Uterus (tissue), 4 donors: ENCODE measurements at places on chromosomes 16 and 17. TPM values are rescaled to one million over a fixed set of nuclear protein-coding genes. Genes with fewer than 3 reads are reported as not detected.

SLC5A11 gene
- not detected for total RNA-seq

EFNB3 gene
- 0.59 TPM for total RNA-seq

OR4D1 gene
- not detected for total RNA-seq

TCF25 gene
- 221 TPM for total RNA-seq

TBC1D3H gene
- not detected for total RNA-seq

ERBB2 gene
- 98.8 TPM for total RNA-seq

GINS2 gene
- not detected for total RNA-seq

CORO1A gene
- 15.3 TPM for total RNA-seq

ZNF771 gene
- 30.9 TPM for total RNA-seq

KIF18B gene
- not detected for total RNA-seq

SLC35G6 gene
- not detected for total RNA-seq

MMP25 gene
- total RNA-seq = 0.21 TPM

SLX1B gene
- total RNA-seq = 0.88 TPM

HID1 gene
- total RNA-seq = 35.6 TPM

HAS3 gene
- total RNA-seq = under 0.01 TPM

TBC1D3K gene
- total RNA-seq = not detected

CD300H gene
- not detected for total RNA-seq

AIPL1 gene
- not detected for total RNA-seq

FBXW10 gene
- total RNA-seq = not detected

TMIGD1 gene
- not detected for total RNA-seq

KRT9 gene
- total RNA-seq = not detected

GUCY2D gene
- not detected for total RNA-seq

GJD3 gene
- total RNA-seq = not detected

COTL1 gene
- total RNA-seq = 19.1 TPM

DNAI2 gene
- total RNA-seq = not detected

SKAP1 gene
- total RNA-seq = 1.9 TPM

MLKL gene
- total RNA-seq = 3.8 TPM

KRTAP1-5 gene
- not detected for total RNA-seq

TEPSIN gene
- total RNA-seq = 22.6 TPM

PRR29 gene
- 1.5 TPM for total RNA-seq

CDH11 gene
- total RNA-seq = 86.8 TPM

RNFT1 gene
- total RNA-seq = 19.8 TPM

FKBP10 gene
- total RNA-seq = 117 TPM

GOSR1 gene
- total RNA-seq = 23.1 TPM

SCNN1B gene
- total RNA-seq = 2.1 TPM

SPNS1 gene
- total RNA-seq = 7.4 TPM

OR1A1 gene
- not detected for total RNA-seq

GOT2 gene
- 12.6 TPM for total RNA-seq

EFCAB13 gene
- 14.7 TPM for total RNA-seq

CRYBA1 gene
- total RNA-seq = not detected

ZNF205 gene
- total RNA-seq = 26.9 TPM

PDE6G gene
- total RNA-seq = not detected

PRR15L gene
- not detected for total RNA-seq

SGCA gene
- total RNA-seq = not detected

MAPK8IP3 gene
- total RNA-seq = 17.4 TPM

SDR42E2 gene
- total RNA-seq = not detected

ITGAX gene
- total RNA-seq = not detected

OR1E1 gene
- not detected for total RNA-seq

SCPEP1 gene
- total RNA-seq = 37.7 TPM

RNF157 gene
- 5.7 TPM for total RNA-seq

CD300LB gene
- not detected for total RNA-seq

RBFOX1 gene
- total RNA-seq = not detected
